ENCODE measurements at places on chromosomes 12 and 14.

- no peak for DNase-seq
Measured at GRCh38 chr12:121172145-121172544, 37.8 kb upstream of the P2RX4 start.

DNA sequence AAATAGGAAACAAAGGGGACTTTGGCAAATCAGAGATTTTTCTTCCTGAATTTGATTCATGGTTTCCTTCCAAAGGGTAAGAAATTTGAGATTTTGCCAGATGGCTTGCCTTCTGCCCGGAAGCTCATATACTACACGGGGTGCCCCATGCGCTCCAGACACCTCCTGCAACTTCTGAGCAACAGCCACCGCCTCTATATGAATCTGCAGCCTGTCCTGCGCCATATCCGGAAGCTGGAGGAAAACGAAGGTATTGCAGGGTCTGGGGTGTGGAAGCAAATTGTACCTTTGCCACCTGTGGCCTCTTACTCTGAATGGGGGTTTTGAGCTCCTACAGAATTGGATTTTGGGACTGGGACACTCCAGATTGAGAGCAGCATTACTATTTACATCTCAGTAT lies 63.5 kb downstream of the FRMD6 start:
- DNase-seq: no peak

GRCh38 chr12:104232609-104233280 lies 17.2 kb downstream of the TXNRD1 start:
- DNase-seq: no peak

DNA sequence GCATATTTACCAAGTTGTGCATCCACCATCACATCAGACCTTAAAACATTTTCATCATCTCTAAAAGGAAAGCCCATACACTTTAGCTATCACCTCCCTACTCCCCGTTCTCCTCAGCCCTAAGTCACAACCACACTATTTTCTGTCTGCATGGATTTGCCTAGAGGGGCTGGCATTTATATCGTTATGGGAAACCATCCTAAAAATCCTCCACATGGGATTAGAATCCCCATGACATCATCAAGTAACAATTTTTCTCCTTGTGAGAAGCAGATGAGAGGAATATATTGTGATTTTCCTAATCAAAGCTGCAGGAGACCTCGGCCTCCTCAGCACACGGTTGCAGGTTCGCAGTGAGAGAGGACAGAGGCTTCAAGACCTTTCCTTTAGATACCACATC lies 114.1 kb downstream of the SLC15A4 start:
- DNase-seq: no peak

GRCh38 chr12:66131067-66131688 lies 628 bp upstream of the LLPH start:
- DNase-seq: no peak

- no peak for DNase-seq
Measured at GRCh38 chr12:30010071-30011052, 226.6 kb upstream of the TMTC1 start.

DNA sequence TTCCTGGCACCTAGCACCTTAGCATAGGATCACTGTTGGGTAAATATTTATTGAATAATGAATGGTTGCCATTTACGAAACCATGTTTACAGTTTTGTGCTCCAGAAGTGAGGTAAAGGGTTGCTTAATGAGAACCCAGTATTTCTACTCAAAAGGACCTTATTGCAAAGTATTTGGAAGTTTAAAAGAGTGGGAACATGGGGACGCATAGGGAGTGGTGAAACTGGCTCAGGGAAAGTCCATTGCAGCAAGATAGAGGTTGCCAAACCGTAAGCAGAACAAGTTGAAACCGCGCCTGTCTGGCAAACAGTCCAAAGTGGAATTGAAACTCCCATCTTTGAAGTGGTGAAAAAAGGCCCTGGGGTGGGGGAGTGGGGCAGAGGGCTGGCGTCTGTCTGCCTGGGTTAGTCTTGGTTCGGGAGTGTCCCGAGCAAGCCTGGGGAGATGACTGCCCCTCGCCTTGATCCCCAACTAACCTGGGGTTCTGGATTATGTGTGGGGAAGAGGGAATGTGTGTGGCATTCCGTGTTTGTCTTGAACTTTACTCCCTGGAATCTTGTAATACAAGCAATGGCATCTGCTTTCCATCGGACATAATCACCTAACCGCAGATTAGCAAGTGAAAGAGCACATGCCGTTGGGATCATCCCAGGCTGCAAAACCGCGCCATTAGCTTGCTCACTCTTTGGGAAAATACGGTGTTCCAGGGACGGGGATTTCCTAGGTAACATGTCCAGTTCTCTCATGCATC lies 7.2 kb downstream of the ALDH2 start:
- peak; percentile 81 for DNase-seq

- no peak for DNase-seq
Measured at GRCh38 chr12:4052691-4053090, 179.5 kb upstream of the PARP11 start.
